ENCODE measurements at places on chromosomes 3 and 15.

- DNase-seq: no peak
These were observed 25.3 kb downstream of the FAM98B start for GRCh38 chr15:38479266-38479665.

DNA sequence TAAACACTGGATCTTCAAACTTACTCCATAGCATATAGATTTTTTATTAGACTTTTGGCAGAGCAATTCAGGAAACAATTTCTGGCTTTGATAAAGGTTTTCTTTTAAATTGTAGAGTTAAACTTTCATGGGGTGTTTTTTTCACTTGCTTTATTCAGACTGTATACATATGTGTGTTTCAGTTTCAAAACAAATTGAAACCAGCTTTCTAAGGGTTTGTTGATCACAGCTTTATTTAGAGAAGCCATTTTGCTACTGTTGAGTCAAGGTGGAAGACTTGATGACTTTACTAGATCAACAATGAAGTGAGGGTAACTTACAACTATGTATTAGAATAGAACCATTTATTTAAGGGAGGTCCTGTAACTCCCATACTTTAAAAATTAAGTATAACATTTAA lies 6.2 kb downstream of the UBE2E1 start:
- DNase-seq: no peak

GRCh38 chr3:37498126-37499039 lies 324.0 kb upstream of the LRRFIP2 start:
- DNase-seq: no peak

- DNase-seq: no peak
These were observed 69.4 kb downstream of the SCN10A start for GRCh38 chr3:38746641-38747040.

GRCh38 chr3:49170744-49171118 lies 667 bp upstream of the KLHDC8B start:
- no peak for DNase-seq

GRCh38 chr3:156513619-156514018 lies 41.3 kb downstream of the SSR3 start:
- no peak for DNase-seq

DNA sequence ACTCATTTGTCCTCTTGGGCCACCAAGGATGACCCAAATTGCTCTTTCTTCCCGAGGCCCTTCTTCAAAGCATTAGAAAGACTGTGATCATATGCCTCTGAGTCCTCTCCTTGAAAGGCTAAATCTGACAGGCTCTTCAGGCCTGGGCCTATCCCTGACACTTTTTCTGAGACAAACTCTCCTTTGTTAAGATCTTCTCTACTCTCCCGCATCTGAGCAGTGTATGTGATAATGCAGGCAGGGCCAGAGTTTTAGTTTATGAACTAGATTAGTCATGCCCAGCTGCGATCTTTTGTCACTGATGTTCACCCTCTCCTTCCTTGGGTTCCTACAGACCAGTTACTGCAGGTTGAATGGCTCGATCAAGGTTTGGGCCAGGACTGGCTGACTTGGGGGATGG lies 39.2 kb downstream of the MASP1 start:
- no peak for DNase-seq

DNA sequence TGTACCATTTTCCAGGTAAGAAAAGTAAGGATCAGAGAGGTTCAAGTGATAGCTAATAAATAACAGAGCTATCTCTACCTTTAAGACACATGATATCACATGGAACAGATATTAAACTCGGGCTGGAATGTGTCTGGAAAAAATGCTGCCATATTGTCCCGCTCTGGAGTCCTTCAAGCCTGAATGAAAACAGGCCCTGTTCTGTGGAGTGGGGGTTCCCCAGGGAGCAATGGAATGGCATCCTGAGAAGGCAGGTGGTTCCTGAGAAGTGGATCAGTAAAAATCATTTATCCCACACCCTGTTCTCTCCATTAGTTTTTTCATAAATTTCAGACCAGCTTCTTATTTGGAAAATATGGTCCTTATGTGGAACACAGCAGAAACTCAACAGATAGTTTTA lies 57.3 kb upstream of the PRTG start:
- DNase-seq: no peak

- DNase-seq: no peak
These were observed 32.1 kb upstream of the GOLGB1 start for GRCh38 chr3:121781611-121782010.

DNA sequence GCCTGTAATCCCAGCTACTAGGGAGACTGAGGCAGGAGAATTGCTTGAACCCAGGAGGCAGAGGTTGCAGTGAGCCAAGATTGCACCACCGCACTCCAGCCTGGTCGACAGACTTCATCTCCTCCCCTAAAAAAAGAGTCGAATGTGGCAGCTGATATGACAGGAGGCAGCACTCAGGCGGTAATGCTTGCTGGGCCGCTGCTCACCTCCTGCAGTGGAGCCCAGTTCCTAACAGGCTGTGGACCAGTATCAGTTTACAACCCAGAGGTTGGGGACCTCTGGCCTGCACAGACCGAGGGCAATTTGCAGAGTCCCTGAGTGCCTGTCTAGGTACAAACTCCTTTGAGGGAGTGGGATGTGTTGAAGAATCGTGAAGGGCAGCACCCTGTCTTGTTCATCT lies 136.2 kb downstream of the SMAD6 start:
- no peak for DNase-seq

DNA sequence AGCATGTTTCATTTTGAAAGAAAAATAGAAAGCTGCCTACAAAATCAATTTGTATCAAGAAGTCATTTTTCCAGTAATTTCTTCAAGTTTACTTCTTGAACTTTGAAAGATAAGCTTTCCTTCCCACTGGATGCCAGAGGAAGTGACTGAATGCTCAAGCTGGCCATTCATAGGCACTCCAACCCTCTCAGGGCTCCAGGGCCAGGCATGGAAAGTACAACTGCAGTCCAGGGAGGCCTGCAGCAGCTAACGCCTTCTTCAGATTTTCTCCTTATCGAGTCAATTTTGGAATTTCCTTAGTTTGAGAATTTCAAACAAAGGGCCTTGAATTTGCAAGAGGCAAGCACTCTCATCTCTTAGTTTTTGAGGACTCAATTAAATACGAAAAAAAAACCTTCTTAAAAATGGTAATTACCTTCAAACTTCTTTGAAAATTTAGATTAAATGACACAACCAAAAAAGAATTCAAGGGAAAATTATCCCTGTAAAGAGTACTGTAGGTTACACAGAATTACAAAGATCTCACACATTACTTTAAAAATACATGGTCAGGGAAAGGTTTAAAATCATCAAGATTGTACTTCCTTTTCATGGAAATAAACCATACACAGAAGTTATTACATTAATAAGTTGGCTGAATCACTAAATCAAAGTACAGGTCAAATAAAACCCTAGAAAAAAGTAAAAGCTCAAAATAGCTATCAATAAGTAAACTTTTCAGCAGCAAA lies 2.5 kb downstream of the UBP1 start:
- peak; percentile 19 for DNase-seq

- peak; percentile 84 for DNase-seq
These were observed 17.7 kb downstream of the CPN2 start for GRCh38 chr3:194333212-194333980.

GRCh38 chr3:35638251-35638979 lies 910 bp upstream of the ARPP21 start:
- DNase-seq: no peak
